ENCODE measurements at places on chromosomes 11 and 22. TPM values are rescaled to one million over a fixed set of nuclear protein-coding genes. Genes with fewer than 3 reads are reported as not detected.

DNA sequence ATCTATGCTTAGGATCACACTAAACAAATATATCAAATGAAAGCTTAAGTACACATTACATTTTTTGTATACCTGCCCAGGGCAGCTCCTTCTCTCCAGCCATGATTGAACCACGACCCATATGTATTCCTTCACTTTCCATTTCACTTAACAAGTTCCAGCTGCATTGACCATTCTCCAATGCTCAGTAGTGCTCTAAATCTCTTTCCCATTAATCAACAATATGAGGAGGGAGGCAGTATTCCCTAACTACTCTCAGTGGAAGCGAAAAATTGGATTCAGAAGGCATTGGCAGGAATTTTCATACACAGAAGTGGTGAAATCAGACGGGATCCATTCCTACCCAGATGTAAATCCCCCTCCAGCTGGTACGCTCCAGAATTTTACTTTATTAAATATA lies 372.0 kb upstream of the LUZP2 start:
- no peak for DNase-seq

GRCh38 chr11:19614370-19614940 lies 98.2 kb upstream of the NAV2 start:
- DNase-seq: no peak

Gene IL18BP
- total RNA-seq: 12.5 TPM

- no peak for DNase-seq
These were observed 61.9 kb downstream of the C11orf58 start for GRCh38 chr11:16800382-16800781.

DNA sequence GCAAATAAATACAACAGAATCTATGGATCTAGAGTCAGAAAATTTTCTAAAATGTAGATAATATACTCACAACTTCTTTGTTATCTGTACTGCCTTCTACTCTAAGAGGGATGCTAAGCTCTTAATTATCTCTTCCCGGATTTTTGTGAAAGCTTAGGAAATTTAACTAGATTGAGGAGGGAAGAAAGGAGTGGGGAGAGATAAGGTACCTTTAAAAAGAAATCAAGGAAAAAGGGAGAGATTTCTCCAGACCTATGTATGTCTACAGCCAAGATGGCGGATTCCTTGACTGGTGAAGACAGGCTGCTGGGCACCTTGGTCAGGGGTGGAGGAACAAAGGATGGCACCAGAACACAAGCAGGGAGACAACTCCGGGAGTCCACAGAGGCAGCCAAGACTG lies 23.0 kb downstream of the ZNF280B start:
- DNase-seq: no peak

DNA sequence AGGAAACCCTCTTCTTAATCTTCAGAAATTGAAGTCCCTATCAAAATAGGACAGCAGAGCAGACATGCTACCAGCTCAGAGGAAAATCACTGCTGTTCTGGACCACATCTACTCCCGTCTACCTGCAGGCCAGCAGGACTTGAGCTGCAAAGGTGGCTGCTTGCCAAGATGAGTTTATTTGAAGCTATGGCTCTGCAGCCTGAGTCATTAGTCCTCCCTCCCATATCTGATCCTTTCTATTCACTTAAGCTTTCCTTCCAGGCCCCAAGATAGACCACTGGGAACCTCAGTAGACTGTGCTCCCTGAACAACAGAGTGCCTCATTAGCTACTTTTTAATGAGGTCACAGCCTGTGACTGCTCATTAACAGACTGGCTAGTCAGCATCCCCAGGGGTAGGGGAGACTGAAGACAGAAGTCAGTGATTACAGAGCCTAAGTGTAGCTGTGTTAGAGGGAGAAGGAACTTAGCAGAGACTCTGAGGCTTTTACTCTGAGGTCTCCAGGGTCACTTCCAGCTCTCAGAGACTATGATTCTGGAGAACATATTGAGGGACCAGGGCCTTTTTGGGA lies 6.8 kb upstream of the OR10A2 start:
- no peak for DNase-seq

GRCh38 chr11:62854825-62855570 lies 15.6 kb upstream of the WDR74 start:
- DNase-seq: no peak

Gene GNAZ
- total RNA-seq: 0.39 TPM

DNA sequence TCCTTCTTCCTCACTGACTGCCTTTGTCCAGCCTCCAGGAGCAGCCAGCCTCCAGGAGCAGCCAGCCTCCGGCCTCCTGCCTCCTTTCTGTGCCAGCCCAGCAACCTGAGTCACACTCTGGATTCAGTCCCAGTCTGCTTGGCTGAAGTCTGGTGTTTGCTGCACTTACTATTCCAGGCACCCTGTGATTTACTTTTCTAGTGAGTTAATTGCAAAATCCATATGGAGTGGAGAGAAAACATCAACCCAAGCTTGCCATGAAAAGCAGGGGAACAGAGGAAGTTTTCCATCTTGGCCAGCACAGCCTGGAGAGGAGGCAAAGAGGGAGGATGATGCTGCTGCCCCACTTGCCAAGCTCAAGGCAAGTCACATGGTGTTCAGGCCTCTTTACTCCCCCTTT lies 400.5 kb downstream of the TENM4 start:
- no peak for DNase-seq

DNA sequence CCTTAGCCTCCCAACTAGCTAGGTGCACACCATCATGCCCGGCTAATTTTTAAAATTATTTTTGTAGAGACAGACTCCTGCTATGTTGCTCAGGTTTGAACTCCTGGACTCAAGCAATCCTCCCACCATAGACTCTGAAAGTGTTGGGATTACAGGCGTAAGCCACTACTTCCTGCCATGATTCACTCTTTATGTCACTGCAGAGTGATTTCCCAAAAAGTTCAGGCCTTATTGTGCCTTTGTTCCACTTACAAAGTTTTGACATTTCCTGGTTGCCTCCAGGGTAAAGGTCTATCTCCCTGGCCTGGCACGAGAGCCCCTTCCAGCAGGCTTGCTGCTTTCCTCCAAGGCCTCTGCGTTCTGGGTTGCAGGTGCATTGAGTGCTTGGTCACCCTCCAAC lies 44.6 kb upstream of the RIC3 start:
- no peak for DNase-seq

DNA sequence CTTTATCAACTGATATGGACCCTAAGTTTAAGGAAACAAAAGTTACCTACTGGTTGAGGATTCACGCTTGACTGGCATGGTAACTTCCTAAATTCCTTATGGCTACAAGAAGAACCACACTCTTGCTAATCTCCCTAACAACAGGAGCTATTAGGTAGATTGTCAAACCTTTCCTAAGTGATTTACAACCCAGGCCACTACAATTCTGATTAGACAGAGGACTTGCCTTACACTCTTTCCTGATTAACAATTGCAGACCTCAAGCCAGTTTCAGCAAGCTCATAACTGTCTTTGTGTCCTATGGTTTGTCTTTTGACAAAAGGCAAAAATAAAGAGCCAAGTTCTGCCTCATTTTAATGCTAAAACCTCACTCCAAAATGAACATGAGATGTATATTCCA lies 16.3 kb downstream of the OR52K2 start:
- no peak for DNase-seq

Gene AGBL2
- 6.0 TPM for total RNA-seq

Gene OR8G1
- total RNA-seq: not detected

- DNase-seq: no peak
These were observed 9.4 kb downstream of the SIGIRR start for GRCh38 chr11:405323-405953.

- peak; percentile 36 for DNase-seq
These were observed 859 bp upstream of the FGF19 start for GRCh38 chr11:69704508-69705253.

Gene APOA1
- total RNA-seq: 0.84 TPM

GRCh38 chr22:44331881-44332714 lies 19.3 kb upstream of the SHISAL1 start:
- no peak for DNase-seq

Gene OR2AG1
- not detected for total RNA-seq

DNA sequence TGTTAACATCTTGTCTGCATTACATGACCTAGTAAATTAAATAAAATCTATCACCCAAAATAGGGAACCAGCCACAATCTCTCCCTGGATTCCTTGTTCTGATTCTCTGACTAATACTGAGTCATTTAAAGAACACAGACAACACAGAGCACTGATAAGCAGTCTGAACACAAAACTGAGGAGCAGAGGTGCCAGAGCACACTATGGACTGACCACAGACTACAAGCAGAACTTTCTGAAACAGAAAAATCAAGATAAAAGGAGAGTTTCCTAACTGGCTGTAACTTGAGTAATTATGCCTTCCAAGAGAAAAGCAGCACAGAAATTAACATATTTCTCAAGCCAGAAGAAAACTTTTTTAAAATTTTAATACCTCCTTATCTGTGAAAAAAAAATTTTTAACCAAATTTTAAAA lies 128.8 kb downstream of the SGSM3 start:
- DNase-seq: no peak

Gene ALDH3B2
- total RNA-seq: not detected

DNA sequence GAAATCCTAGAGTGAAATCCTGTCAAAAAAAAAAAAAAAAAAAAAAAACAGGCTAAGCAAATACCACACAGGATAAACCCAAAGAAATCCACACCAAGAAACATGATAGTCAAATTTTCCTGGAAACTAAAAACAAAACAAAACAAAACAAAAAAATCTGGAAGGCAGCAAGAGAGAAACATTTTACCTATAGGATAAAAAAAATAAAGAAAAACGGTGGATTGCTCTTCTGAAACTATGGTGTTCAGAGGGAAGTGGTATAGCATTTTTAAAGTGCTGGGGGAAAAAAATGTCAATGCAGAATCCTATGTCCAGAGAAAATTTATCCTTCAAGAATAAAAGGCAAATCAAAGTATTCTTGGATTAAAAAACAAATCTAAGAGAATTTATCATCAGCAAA lies 41.6 kb upstream of the CBX7 start:
- no peak for DNase-seq

Gene C22orf31
- total RNA-seq: not detected

Gene GLYAT
- total RNA-seq: not detected

Gene TRIM51
- not detected for total RNA-seq

DNA sequence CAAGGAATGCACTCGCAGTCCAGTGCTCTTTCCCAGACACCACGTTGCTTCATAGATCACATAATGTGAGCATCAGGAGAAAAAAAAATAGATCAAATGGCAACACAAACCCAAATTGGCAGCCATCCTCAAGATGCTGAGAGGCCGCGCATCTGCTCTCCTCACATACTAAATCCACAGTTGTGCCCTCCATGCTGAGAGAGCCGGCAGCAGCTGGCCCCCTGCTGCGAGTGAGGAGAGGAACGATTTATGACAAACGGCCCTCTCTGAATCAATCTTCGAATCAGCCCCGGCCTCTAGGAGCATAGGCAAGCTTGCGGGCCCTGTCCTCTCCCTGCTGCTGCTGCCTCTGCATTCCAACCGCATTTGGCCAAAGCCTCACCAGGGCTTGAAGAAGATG lies 159.9 kb upstream of the TENM4 start:
- no peak for DNase-seq

DNA sequence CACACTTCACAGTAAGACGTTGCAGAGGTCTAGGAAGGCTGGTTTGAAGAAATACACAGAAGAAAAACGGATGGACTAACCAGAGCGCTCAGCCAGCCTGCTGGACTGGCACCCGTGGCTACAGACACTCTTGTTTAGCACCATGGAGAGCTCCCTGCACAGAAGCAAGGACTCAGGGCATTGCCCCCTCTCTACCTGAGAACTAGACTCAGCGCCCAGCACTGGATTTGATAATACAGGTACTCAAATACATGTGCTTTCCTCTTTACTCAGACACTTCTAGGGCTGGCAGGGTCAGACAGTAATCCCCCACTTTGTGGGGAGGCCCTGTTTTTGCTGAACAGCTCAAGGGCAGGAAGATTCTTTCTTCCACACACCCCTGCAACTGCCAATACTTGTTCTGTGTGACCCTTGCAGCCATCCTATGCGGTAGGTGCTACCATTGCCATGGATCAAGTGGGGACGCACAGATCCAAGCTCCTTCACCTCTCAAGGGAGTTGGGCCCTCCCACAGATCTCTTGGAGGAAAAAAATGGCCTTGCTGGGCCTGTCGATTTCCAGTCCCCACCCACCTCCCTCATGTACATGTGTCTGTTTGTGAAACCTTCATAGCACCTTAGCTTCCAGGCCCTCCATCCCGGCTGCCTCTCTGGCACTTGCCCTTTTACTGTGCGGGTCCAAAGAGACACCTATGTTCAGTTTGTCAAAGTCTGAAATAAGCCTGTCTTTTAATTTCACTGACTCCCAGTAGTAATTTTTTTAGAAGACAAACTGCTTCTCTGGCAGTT lies 5.1 kb upstream of the P2RX6 start:
- peak; percentile 41 for DNase-seq

Gene GPR83
- 0.11 TPM for total RNA-seq

DNA sequence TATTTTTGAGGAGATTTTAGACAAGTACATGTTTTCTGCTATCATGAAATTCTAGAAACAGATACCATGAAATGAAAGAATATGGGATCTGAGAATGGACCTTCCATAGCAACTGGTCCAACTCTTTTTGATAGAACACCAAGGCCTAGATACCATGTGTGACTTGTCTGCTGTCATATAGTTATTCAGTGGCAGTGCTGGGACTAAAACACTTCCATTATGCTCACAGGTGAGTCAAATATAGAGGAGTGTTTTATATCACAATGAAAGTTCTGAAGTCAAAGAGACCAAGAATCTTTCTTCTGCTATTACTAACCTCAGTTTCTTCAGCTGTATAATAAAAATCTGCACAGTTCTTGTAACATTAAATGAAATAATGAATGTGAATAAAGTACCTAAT lies 276.9 kb downstream of the DCDC1 start:
- DNase-seq: no peak

Gene FOLH1
- total RNA-seq: not detected

DNA sequence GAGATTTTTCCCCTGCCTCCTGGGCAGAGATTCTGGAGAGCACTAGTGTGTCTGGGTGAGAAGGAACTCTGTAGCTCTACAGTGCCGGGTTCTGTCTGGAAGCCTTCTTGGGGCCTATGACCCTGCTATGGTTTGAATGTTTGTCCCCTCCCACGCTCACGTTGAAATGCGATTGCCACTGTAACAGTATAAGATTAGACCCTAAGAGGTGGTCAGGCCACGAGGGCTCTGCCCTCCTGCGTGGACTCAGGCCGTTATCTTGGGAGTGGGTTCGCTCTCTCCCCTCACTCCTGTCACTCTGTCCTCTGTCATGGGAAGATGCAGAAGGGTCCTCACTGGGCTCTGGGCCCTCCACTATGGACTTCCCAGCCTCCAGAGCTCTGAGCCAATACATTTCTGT lies 3.5 kb downstream of the AP5B1 start:
- no peak for DNase-seq

Gene LRRN4CL
- 0.49 TPM for total RNA-seq

Gene SLC25A45
- 9.7 TPM for total RNA-seq

DNA sequence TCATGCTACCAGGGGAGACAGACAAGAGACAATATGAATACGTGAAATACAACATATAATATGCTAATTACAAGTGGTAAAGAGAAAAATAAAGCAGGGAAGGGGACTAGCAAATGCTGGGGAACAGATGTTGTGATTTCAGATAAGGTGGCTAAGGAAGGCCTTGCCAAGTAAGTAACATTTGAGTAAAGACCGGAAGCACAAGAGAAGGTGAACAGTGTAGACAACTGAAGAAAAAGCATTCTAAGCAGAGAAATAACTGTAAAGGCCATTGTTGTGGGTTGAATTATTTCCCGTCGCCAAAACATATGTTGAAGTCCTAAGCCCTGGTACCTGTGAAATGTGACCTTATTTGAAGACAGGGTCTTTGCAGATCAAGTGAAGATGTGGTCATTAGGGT lies 63.7 kb upstream of the EED start:
- no peak for DNase-seq

GRCh38 chr22:32574958-32575910 lies 100.6 kb downstream of the FBXO7 start:
- no peak for DNase-seq

Data from activated naive CD4-positive, alpha-beta T cell treated with anti-CD3 and anti-CD28 coated beads, Interleukin-2, amount 50 U/mL, for 72 hours (primary cell).